ENCODE measurements at places on chromosomes 2 and 18.

DNA sequence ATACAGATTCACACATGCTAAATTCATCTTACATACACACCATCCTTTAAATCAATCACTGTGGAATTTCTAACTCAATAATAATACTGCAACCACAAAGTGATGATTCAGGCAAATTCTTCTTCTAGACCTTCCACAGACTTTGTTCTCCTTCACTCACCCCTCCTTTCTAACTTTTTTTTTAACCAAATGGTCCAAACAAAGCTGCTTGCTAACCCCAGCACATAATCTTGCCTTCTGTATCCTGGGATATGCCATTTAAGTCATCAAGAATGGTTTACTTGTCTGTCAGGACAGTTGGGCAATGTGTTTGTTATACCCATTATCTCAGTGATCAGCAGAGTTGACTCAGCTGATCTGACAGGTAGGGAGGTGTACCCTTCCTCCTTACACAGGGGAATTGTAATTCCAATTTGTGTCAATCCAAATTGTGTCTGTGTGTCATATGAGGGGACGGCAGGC lies 10.0 kb downstream of the SLC40A1 start:
- no peak for DNase-seq

- DNase-seq, result no peak
These were observed 21.5 kb upstream of the TMEM87B start for GRCh38 chr2:112033600-112033999.

DNA sequence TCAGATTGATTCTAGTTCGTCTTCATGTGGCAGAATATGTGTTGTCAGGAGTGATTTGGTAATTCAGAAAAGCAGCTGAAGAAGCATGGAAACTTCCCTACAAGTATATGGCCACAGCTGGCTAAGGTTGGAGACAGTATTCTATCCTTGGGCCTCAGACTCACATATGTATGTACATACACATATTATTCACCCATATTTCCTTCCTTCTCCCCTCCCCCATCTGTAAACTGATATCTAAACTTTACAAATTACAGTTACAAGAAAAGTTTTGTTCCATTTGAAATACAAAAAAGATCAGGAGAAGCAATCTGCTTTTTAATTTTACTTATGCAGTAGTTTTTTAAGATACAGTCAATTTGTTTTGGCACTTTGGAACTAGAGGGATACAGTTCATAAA lies 3.1 kb downstream of the SP3 start:
- no peak for DNase-seq

- no peak for DNase-seq
These were observed 223.9 kb downstream of the LDLRAD4 start for GRCh38 chr18:13442451-13442850.

DNA sequence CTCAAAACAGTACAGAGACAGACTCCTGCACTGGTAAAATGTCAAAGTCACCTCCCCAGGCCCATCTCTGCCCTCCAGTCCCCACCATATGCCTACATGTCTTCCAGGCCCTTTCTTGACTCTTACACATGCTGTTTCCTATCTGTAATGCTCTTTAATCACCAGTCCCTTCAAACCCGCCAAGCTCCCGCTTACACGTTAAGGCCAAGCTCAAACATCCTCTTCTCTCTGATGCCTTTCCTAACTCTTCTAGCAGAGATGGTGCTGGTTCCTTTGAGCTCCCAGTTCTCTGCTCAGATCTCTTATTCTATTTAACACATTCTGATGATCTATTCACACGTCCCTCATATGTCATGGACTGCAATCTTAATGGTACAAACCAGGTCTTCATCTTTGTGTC lies 5.0 kb downstream of the EVA1A start:
- no peak for DNase-seq

GRCh38 chr2:221752781-221753180 lies 180.7 kb upstream of the EPHA4 start:
- DNase-seq, result no peak

- no peak for DNase-seq
These were observed 4.4 kb downstream of the EVX2 start for GRCh38 chr2:176079285-176079830.

DNA sequence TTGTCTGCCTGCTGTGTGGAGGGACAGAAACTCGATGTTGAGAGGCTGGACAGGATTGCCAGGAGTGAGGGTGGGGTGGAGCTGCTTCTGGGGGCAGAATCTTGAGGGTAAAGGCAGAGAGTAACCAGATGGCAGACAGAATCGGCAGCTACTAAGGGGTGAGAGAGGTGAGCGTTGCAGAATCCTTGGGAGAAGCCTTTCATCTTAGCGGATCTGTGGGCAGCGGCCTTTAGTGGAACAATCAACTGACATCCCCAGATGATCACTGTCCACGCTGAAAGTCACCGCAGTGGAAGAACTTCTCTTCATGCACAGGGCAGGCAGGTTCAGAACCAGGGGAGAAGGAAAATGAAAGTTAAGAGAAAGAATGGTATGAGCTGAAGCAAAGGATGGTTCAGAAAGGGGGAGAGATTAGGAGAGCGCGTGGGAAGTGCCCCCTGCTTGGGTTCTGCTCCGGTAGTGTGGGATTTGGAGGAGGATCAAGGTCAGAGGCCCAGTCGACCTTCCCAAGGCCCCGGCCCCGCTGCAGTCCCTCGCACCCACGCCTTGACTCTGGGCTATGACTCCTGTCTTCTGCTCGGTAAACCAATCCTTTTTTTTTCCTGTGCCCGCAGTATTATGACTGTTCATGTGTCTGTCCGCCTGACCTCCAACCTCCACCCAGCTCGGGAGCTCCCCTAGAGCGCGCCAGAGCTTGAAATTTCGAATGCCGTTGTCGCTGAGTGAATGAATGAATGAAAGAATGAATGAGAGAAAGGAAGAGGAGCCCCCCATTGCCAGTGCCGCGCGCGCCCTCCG lies 584 bp downstream of the BOLA3 start:
- DNase-seq, result peak; percentile 31

DNA sequence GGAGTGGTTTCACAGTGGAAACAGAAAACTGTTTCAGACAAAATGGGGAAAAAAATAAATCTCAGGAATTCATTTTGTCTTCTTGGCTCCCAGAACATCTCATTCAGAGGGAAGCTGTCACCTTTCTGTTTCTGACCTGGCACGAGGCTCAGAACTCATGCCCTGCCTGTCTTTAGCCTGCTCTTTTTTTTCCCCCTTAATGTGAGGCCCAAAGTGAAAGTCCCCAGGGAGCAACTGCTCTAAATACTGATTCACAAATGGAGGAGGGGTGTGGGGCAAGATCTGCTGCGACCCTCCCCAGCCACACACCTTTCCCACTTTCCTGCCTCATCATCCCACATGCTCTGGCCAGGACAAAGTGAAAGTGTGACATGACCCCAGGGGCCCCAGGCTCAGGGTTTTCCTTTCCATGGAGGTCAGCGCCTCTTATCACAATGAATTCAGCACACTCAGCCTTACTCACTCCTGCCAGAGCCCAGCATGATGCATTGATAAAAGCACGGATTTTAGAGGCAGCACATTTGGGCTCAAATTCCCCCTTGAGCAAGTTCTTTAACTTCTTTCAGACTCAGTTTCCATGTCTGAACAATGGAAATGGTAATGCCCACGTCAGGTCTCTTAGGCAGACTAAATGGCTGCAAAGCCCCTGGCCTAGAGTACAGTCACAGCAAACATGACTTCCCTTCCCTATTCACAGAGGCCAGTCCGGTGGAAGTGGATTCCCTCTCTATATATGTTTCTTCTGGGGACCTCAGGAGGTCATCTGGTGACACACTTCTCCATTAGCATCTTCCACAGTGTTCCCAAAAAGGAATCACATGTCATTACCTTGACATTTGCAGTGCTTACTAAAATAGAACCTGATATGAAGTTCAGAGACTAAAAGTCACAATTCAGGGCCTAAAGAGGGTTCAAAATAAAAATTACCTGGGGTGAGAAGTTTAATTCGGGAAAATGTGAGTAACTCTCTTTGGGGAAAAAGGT lies 55.3 kb upstream of the TMEM163 start:
- no peak for DNase-seq

DNA sequence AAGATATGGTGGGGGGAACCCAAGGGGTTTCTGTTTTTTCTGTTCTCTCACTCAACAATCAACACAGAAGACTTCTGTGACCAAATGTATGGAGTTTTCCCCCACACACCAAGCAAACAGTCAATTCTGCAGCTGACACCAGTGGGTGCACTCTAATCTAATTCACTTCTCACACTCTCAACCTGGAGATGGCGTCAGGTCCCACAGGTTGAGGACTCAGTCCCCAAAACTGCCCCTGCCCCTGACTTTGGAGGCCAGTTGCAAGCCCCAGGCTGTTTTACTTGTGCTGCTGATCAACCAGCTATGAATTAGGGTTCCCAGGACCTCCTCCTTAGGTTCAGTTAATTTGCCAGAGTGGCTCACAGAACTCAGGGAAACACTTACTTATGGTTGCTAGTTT lies 6.2 kb downstream of the RNU2-63P start:
- no peak for DNase-seq

DNA sequence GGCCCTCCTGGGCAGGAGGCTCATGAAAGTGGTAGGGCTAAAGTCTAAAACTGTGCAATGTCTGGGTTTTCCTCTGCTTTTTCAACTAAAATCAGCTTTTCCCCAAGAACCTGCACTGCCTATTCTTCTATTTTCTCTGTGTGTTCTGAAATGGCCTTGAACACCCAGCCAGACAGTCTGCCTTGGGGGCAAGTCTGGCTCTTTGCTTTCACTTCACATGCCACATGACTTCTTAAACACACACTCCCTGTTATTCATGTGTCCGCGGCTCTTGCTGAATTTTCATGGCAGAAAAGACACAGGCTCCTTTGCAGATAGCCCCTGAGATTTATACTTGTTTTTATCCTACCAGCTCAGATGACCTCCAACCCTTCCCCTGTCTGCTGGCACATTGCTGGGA lies 10.6 kb upstream of the RPIA start:
- DNase-seq, result no peak

DNA sequence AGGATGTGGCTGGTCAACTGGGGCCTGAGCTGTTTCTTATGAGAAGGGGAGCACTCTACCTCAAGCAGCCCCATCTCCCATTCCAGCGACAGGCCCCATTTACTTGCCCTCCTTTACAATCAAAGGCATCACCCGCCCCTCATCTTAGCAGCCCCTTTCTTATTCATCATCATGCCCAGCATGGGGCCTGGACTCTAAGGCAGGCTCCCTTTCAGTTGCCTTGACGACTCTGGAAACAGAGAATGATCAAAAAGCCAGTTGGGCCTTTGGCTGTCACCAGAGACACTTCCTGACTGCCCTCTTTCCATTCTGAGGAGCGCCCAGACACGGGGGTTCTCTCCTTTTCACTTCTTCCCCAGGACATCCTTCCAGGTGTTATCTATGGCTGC lies 11.2 kb downstream of the CELF4 start:
- DNase-seq, result no peak

- DNase-seq, result no peak
These were observed 19.2 kb downstream of the SPIRE1 start for GRCh38 chr18:12638644-12639124.

- DNase-seq, result no peak
These were observed 3.7 kb downstream of the GPR35 start for GRCh38 chr2:240628808-240629618.

DNA sequence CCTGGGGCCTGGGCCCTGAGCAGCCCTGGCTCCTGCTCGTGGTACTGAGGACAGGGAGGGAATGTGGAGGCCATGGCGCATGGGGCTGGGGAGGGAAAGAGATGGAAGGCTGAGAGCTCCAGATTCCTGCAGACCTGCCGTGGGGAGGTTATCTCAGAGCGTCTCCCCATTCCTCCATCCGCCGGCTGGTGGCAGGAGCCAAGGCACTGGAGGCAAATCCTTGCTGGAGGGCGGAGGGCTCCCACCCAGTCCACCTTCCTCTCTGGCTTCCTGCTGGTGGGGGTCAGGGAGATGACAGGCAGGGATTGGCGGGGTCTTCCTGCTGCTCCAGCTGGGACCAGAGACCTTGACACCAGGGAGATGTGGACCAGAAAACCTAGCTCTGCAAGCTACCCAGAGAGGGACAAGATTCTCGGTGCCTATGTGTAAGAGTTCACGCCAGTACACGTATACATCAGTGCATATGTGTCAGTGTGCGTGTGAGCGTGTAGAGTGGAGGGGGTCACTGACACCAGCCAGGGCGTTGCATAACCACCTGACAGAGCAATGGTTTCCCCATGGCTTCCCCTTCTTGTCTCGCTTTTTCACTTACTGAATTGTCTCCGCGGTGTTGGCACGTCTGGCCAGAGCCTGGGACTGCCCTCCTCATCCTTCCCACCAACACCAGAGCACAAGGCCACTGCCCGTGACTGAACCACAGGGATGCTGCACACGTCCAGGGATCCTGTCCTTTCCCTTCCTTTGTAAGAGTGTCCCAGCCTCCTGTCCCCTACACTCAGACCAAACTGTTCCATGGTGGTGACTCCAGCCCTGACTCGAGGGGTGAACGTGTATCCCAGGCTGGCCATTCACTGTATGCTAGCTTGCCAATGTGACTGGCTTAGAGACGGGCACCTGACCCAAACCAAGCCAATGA lies 15.8 kb upstream of the SEMA4C start:
- DNase-seq, result no peak

- DNase-seq, result no peak
These were observed 349.2 kb downstream of the ADCYAP1 start for GRCh38 chr18:1253827-1254226.

DNA sequence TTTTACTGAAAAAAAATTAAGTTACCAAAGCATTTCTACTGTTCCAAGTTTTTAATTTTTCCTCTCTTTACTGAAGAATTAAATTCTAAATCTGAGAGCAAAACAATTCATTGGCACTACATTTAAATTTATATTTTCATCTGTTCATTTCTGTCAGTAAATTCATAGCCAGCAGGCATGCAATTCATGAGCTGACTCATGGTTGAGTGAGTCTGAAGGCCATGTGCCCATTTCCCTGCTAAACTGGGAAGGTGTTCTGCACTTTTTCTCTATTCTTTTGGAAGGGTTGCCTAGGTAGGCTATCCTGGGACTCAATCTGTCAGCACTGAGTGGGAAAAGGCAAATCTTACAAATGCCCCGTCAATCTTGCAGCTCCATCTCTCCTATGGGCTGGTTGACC lies 88.7 kb downstream of the KLHL14 start:
- DNase-seq, result no peak

- DNase-seq, result peak; percentile 65
These were observed 52.0 kb downstream of the HAUS1 start for GRCh38 chr18:46156124-46156745.

- no peak for DNase-seq
These were observed 40.9 kb downstream of the ADD2 start for GRCh38 chr2:70726947-70727725.

GRCh38 chr2:236538242-236538641 lies 31.4 kb upstream of the ACKR3 start:
- DNase-seq, result no peak

DNA sequence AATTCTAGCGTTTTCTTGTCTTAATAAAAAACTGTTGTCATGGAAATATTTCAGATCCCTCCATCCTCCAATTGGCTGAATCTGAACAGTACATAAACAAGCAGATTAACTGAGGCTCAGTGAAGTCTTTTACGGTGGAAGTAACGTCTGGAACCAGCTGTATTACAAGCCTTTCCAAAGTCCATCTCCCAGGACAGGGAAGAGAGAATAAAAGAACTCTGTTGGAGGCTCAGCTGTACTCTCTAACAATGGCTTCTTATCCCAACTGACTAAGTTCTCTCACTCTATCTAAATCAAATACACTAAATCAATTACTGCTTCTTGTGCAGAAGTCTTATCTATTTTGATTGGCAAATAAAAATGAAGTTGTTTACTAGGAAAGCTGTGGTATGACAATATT lies 19.9 kb upstream of the NEDD4L start:
- DNase-seq, result no peak
